HEK293T (cell line): ENCODE measurements at places on chromosomes 7 and 10.
A peak's percentile ranks its signal among the peaks of the same experiment; 100 is the strongest.

DNA sequence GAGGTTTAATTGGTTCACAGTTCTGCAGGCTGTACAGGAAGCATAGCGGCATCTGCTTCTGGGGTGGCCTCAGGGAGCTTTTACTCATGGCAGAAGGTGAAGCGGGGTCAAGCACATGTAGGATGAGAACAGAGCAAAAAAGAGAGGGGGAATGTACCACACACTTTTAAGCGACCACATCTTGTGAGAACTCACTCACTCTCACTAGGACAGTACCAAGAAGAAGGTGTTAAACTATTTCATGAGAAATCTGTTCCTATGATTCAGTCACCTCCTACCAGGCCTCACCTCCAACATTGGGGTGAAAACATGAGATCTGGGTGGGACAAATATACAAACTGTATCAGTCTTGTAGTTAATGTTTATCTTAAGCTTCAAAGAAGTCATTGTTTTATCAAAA is 174.7 kb downstream of the GNAI1 start:
- no peak for DNase-seq

- no peak for DNase-seq
These were observed 264.4 kb upstream of the TCERG1L start for GRCh38 chr10:131575877-131576276.

GRCh38 chr7:126700807-126701604 is 551.7 kb downstream of the GRM8 start:
- no peak for DNase-seq

- DNase-seq = no peak
These were observed 65.5 kb downstream of the ASB13 start for GRCh38 chr10:5600908-5601307.

GRCh38 chr7:149625340-149625946 is 127.8 kb upstream of the ZNF746 start:
- DNase-seq = peak; percentile 82

DNA sequence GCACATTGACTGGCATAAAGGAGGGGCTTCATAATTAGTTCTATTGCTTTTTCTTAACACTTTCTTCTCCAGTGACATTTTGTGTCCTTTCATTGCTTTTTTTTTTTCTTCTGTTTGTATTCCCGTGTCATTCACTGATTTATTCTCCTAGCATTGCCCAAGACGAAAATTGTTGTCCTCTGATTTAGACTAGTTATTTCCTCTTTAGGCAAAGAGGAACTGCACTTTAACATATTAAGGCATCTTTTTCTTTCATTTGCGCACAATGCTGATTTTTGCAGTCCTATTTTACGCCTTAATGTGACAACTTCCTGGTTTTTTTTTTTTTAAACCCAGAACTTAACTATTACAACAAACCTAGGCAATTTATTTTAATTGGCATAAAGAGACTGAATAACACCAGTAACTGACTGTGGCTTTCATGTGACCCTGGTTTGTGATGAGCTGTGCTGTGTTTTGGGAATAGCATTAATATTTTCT is 39.7 kb downstream of the ARID5B start:
- DNase-seq = no peak
